NCI-H1417 treated with DMSO at 0.1 percent for 48 hours (cell line): ENCODE measurements at places on chromosomes 16 and 17.

DNA sequence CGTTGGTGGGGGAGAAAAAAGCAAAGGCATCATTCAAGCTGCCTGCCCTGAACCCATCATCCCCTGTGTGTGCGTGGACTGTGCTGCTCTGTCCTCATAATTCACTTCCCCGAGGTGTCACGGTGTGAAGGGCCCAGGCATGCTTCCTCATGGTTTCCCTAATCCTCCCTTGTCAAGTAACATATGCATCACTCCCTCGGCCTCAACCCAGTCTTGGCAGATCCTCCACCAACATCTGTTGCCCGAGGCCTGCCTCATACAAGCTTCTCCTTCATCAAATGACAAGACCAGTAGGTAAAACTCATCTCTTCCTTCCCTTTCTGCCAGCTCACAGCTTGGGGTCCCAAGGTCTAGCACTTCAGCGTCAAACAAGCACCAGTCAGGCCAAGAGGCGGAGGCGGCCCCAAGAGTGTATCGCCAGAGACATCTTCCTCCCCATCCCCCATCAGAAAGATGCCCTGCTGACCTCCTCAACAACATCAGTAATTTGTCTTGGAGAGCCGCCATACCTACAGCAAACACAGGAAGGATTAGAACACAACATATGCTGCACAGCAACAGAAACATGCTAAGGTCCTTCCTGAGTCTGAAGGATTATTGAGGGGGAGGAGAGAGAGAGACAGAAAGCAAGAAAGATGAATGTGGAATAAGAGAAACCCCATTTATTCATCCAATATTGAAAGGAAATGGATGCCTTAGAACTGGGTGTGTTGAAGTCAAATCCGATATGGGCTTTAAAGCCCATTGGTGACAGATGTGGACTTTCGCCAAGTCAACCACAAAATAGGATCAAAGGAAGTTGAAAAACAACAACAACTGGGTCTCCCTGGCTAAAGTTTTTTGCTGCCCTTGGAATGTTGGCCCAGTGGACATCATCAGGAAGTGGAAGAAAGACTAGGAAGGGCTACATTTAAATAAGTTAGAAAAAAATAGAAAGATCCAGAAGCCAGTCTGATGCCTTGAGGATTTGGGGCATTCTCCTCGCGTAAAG, 38.4 kb downstream of the SOX9 start:
- DNase-seq: no peak

- DNase-seq: no peak
These were observed 686 bp downstream of the MLST8 start for GRCh38 chr16:2205967-2206313.

- peak; percentile 7 for DNase-seq
These were observed 5.1 kb upstream of the GGT6 start for GRCh38 chr17:4565209-4566141.

DNA sequence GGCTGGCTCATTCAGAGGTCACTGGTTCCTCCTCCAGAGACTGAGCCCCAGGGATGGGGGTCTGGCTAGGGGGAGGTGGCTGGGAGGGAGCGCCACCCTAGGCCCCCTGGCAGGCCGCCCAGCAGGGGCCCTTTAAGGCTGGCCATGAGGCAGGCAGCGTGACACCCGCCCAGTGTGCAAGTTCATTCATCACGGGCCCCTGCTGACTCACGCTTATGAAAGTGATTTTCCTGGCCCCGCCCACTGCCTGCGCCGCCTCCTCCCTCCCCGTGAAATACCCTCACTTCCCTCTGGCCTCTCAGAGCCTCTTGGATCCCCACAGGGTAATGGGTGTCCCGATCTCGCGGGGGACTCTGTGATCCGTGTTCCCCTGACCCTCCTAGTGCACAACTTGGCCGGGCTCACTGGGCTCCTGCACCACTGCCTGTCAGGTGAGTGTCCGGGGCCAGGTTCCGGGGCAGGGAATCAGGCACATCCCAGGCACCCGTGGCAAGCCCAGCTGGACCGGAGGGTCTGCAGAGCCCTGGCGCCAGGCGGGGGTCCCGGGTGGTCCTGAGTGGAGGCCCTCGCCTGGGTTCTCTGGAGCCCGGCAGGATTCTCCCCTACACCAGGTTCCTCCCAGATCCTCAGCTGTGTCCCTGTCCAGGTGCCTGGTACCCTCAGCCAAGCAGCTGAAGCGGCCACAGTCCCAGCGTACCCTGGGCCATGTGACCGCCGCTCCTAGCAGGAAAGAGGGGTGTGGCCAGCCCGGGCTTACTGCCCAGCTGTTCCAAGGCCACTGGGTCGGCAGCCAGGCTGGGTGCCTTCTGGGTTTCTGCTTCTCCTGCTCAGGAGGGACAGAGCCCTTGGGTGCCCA, at the start of gene OSGIN1:
Gene OSGIN1, plus strand, starts transcription at position 301 of the 856 bp plus-strand sequence. CDS start 4,432 bp downstream, outside the sequence.
- DNase-seq: peak; percentile 14

DNA sequence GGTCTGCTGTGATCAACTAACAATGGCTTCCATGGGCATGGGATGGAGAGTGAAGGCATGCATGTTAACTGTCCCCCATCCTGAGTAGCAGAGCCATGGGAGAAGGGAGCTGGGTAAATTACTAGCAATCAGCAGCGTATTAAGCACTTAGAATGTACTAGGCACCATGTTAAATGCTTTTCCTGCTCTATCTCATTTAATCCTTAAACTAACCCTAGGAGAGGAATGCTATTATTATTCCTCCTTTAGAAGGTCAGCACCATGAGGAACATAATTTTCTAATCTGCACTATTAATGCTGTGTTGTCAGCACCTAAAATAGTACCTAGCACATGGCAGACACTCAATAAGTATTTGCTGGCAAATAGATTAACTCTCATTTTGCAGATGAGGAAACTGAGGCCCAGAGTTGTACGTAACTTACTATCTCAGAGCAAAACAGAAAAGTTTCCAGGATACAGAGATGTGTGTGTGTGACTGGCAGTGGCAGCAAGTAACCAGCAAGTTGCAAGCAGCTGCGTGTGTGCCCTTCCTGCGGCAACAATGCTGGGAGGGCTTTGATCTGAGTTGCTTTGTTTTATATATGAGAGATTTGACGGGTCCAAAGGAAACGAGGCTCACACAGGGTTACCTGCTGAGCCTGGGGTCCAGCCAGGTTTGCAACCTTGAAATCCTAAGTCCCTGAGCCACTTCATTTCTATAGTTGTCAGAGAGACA, 6.5 kb upstream of the KLHL36 start:
- no peak for DNase-seq

GRCh38 chr17:31095236-31096105, 694 bp downstream of the NF1 start:
- no peak for DNase-seq

DNA sequence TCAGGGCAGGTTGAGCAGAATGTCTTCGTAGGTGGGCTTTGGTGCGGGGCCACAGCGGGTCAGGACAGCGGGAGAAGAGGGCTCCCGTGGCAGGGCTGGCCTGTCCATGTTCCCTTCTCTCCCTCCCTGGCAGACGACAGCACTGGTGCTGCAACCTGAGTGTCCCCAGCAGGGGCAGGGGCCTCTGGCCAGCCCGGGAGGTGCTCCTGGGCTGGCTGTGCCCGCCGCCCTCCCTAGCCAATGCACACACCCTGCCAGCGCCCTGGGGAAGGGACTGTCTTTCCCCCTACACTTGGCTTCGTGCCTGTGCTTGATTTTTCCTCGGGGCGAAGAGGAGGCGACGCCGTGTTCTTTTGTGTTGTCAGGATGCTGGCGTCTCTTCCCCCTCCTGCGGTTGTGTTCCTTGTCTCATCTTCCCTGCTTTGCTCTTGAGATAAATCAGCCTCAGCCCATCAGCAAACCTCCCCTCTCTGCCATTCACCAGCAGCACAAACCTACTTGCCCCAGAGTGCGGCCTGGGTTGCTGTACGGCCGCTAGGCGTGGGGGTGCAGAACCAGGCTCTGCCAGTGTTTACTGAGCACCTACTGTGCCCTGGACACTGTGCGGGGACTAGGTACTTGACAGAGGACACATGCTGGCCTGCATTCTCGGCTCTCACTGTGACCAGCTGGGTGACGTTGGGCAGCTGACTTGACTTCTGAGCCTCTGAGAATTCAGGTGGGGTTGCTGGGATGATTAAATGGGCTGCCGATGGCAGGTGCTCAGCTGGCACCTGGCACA, 237.3 kb upstream of the CIBAR2 start:
- no peak for DNase-seq

- no peak for DNase-seq
These were observed 13.8 kb downstream of the IGSF6 start for GRCh38 chr16:21638573-21638975.

- DNase-seq: peak; percentile 33
These were observed 33.4 kb downstream of the CDK5R1 start for GRCh38 chr17:32520104-32520701.

DNA sequence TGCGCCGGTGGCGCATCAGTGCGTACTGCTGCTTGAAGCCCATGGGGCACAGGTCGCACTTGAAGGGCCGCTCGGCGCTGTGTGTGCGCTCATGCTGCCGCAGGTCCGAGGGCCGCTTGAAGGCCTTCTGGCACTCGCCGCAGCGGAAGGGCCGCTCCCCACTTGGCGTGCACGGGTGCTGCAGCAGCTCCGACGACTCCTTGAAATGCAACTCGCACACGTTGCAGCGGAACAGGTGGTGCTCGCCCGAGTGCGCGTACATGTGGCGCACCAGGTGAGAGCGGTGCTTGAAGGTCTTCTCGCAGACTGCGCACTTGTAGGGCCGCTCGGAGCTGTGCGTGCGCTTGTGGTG, 3.3 kb downstream of the ZNF319 start:
- no peak for DNase-seq

- no peak for DNase-seq
These were observed 30.9 kb downstream of the XPO6 start for GRCh38 chr16:28180655-28181460.

DNA sequence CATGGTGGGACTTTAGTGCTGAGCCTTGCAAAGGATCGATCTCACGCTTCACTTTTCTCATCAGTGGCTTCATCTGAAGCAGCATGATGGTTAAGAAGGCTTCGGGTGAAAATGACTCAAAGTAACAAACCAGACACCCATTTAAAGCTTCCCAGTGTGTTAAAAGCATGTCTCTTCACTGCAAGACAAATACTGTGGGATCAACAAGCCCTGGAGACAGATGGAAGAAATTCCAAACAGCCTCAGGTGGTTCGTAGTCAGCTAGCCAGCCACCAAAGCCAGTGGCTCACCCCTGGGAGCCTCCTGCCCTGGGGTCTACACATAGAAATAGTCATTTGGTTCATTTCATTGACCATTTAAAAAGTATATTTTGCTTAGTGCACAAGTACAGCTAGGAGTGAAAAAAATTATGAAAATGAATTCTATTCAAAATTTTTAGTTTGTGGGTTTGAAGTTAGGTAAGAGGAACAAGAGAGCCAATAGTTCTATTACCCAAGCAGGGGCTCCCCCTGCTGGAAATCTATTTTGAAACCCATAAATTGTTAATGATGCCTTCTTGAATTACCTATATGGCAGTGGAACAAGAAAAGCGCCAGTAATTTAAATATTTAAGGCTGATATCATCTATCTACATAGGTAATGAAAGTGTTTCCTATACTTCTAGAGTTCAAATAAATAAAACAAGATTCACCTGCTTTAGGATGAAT, 51.6 kb downstream of the PMP22 start:
- DNase-seq: no peak

DNA sequence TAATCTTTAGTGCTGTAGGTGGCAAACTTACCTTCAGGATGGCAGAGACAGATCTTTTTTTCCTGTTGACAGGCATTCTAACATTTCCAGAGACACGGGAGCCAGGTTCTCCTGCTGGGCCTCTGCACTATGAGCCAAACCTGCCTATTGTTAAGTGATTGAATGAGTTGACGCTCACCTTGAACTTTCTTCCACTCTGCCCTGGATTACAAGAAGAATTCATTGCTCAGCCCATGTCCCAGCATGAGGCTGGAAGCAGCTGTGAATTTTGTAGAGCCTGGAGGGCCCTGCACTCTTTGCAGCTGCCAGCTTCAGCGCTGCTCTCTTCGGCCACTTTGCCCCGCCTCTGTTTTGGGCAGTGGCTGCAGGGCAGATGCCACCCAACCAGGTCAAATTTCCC, 9.4 kb upstream of the SLC7A5 start:
- DNase-seq: no peak

DNA sequence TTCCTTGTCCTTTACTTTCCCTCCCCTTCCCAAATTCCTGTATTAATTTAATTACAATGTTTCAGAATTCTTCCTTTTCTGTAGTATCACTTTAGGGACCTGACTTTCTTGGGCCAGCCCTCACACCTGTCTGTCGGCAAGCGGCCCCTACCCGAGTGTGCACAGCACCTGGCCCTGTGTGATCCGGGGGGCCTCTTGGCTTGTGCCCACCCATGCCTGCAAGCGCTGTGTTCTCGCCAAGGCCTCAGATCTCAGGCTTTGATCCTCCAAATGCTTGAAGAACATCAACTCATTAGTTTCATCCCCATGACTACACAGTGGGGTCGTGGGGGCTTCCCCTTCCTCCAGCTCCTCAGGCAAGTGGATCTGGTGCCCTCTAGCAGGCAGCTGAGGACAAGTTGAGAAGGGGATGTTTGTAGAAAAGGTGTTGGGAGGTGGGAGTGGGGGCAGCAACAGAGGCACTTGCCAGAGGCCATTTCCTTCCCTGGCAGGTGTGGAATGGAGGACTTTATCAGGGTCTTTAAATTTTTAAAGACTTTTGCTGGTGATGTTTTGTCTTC, 15.7 kb upstream of the CDH3 start:
- DNase-seq: no peak

DNA sequence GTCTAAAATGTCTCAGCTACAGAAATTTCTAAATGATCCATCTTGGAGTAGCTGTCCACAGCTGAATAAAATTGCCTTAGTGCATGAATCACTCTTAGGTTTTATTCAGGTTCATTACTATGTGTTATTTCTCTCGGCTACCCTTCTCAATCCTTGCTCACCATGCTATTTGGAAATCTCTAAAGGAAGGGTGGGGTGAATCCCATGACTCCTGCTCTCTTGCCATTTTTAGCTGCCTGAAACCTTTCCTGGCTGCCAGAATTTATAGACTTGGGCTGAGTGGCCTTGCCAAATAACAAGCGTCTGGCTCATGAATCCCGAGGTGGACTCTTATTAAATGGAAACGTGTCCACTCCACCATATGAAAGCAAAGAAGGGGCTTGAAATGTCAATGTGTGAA, 936.1 kb upstream of the SOX9 start:
- DNase-seq: no peak

- DNase-seq: no peak
These were observed 229.2 kb downstream of the COPRS start for GRCh38 chr17:31629696-31630470.

DNA sequence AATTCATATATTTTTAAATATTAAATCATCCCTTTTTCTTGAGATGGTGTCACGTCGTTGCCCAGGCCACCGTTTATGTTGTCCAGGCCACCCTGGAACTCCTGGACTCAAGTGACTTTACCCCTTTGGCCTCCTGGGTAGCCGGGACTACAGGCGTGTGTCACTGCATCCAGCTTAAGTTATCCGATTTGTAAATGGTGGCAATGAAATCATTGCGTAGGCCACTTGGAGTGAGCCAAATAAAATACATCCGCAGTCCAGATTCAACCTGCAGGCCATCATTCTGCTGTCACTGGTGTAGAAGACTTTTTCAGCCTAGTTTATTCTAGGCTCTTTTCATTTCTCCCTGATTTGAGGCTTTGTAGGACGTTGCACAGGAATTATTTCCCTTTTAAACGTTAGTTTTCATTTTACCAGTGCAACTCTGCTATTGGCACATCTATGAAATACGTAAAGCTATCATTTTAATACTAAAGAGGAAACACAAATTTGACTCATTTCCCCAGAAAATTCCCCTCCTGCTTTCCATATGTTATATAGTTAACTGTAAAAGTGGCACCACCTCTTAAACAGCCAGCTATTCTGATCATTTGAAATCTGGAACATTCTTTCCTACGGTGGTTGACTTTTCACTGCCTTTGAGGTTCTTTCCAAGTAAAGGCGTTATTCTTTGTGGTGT, 449.8 kb downstream of the MAF start:
- DNase-seq: no peak

GRCh38 chr16:2084895-2085625, 37.3 kb downstream of the TSC2 start:
- no peak for DNase-seq
